ENCODE measurements at places on chromosomes 2 and 18.

DNA sequence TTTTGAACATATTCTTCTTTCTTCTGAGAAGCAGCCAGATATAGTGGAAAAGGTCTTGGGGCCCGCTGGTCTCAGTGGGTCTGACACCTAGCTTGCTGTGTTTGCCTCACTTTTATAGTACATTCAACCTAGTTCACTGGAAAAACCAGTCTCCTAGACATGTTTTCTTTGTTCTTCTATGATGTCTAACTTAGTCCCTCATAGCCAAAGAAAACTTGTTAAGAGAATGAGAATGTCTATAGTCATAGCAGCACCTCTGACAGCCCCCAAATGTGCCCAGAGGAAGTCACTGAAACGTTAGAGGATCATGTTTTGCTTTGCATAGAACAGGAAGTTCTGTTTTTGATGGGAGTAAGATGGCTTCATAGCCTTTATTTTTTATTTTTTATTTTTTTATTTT lies 40.3 kb downstream of the TNFRSF11A start:
- DNase-seq: no peak

GRCh38 chr2:30448866-30449265 lies 1.8 kb downstream of the LCLAT1 start:
- DNase-seq: no peak

GRCh38 chr18:76546088-76546435 lies 51.0 kb upstream of the ZNF516 start:
- no peak for DNase-seq

DNA sequence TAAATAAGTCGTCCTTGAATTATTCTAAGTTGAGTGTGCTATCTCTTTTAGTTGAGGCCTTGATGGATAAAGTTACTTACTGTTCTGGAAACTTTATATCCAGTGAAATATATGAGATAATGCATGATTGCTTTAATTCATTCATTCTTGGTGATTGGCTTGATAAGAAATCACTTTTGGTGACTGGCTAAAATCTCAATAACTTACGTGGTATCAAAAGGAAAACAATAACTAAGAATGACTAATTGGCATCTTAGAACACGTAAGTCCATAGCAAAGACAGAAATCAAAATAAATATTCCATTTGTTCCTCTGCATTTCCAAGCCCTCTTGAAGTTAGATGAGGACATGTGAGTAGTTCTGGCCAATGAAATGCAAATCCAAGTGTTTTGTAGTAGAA lies 251.6 kb downstream of the NUP35 start:
- DNase-seq: no peak

DNA sequence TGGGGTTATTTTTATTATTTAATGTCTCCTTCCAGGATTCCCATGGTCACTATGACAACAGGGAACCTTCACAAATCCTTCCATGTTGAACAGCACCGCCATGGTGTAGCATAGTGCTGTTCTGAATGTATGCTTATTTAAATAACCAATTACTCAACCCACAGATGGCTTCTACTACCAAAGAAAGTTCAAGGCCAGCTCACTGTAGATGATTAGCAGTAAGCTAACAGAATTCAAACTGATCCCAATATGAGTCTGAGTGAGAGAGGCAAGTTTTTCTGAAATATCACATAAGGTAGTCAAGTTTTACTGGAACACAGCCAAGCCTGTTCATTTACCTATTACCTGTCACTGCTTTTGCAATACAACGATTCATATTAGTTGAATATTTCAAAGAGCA lies 51.2 kb downstream of the CLASP1 start:
- no peak for DNase-seq

DNA sequence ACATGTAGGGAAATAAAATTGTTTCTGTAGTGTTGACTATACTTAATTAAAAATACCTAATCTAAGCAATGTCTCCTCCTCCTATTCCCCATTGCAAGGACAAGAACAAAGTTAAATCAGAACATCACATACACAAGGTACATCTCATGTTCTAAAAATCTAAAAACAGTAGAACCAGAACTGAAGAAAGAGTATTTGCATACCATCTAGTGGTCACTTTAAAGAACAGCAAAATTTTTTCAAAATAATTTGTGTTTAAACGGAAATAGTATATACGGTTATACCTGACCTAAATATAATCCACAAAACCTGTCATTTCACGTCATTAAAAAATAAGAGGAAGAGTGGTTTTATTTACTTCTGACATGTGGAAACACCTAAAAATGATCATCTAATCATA lies 294.3 kb upstream of the KCNH7 start:
- no peak for DNase-seq

- DNase-seq: no peak
These were observed 78.2 kb upstream of the ITGB6 start for GRCh38 chr2:160278101-160278878.

DNA sequence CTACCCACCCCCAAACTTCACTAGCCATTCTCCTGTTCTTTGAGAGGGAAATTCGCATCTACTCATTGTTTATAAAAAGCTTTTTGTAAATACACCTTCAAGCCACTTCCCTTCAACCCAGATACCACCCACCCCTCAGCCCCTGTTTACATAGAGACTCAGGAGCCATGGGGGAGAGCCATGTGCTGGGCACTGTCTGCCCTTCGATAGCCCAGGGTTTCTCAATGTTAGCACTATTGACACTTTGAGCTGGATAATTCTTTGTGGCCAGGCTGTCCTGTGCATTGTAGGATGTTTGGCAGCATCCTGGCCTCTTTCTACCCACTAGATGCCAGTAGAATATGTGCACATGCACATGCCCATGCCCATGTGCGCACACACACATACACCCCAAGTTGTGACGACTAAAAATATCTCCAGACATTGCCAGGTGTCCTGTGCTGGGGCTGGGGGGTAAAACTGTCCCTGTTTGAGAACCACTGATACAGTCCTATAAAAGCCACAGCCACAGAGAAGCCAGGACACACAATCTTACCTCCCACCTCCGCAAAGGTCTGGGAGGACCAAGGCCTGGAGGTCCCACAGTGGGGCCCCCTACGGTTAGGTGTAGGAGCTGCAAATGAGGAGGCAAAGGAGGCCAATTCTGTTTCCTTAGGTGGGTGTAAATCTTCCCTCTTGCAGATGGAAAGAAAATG lies 44.5 kb upstream of the ASPRV1 start:
- no peak for DNase-seq

GRCh38 chr18:48797841-48798255 lies 152.9 kb downstream of the SMAD7 start:
- no peak for DNase-seq

DNA sequence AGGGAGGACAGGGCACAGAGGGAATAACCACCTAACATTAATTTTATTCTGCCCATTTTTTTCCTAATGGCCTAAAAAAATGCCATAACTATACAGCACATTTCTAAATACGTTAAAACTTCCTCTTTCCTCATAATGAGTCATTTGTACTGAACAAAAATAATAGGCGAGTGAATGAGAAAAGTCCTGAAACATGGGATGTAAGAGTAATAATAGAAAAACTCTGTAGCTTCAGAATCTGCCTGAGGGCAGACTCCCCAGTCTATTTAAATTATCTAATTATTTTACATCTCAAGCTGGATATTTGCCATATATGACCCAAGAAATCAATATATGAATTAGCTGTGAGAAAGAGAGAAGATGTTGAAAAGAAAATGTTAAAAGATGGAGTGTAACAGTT lies 285.1 kb downstream of the TMX3 start:
- no peak for DNase-seq

DNA sequence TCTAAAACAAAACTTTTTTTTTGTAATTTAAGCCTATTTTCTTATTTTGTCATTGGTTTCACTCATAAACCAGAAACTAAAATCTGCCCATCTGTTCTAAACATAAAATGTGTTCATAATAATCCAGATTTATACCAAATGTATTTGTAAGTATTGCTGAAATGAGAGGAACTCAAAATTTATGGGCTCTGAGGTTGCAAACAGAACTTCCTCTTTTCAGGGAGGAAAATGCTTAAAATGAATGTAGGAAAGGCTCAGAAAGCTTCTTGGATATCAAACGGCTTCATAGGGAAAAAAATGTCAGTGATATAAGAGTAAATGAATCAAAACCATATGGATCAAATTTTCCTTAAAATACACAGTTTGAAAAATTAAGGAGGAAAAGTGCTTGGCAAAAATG lies 83.9 kb downstream of the PAX3 start:
- no peak for DNase-seq

- no peak for DNase-seq
These were observed 695.4 kb upstream of the ID2 start for GRCh38 chr2:7986431-7986830.

GRCh38 chr2:141923657-141924056 lies 207.2 kb downstream of the LRP1B start:
- no peak for DNase-seq

GRCh38 chr2:132725148-132725547 lies 55.1 kb upstream of the LYPD1 start:
- no peak for DNase-seq

- no peak for DNase-seq
These were observed 85.4 kb upstream of the MYO3B start for GRCh38 chr2:170092436-170093060.

DNA sequence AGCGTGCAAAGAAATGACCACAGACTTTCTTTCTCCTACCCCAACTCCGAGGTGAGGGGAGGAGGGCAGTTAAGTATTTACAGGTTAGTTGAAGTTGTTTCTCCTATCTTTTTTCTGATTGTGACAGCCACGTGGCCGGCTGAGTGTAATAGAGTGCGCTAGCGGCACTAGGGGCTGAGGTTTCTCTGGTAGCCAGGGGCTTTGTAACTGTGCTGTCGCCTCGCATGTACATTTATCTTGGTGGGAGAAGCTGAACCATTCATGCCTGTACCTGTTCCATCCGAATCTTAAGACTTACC lies 214.1 kb upstream of the STON1 start:
- no peak for DNase-seq

GRCh38 chr18:80041424-80041823 lies 7.2 kb downstream of the RBFA start:
- no peak for DNase-seq
